ENCODE measurements at places on chromosomes 6 and 20.

GRCh38 chr6:41470029-41470330 is 76.2 kb upstream of the FOXP4 start:
- DNase-seq, result no peak

DNA sequence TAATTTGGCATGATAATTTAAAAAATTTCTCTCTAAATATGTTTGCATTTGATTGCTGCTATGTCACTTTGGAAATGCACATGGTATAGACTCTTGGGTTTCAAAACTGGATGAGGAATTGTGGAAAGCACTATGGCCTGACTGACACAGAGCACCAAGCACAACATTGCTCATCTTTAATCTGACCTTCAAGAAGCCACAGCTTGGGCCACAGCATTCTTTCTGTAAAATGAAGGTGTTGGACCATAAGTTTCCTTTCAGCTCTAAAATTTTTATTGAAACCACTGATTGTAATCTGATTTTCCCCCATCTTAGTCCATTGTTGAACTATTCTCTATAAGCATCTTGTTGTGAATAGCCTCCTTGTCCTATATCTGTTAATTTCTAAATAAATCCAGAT is 41.0 kb downstream of the QKI start:
- no peak for DNase-seq

GRCh38 chr6:31689249-31690110 is 8.6 kb upstream of the LY6G5C start:
- DNase-seq, result no peak

DNA sequence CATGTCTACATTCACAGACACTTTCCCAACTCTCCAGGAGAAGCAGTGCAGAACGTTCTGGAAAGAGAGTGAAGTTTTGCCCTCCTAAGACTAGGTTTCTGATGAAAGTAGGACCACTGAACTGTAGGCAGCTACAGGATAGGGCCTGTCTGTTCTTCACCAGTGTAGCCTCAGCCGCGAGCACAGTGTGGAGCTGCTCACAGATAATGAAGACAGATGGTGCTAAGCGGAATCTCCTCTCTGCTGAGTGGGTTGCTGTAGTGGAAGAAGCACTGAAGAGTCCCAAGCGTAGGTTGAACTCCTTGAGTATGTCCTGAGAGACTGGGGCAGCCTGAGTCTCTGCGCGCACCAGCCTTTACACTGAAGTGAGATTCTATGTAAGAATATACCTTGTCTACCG is 170.2 kb downstream of the PACRG start:
- no peak for DNase-seq

DNA sequence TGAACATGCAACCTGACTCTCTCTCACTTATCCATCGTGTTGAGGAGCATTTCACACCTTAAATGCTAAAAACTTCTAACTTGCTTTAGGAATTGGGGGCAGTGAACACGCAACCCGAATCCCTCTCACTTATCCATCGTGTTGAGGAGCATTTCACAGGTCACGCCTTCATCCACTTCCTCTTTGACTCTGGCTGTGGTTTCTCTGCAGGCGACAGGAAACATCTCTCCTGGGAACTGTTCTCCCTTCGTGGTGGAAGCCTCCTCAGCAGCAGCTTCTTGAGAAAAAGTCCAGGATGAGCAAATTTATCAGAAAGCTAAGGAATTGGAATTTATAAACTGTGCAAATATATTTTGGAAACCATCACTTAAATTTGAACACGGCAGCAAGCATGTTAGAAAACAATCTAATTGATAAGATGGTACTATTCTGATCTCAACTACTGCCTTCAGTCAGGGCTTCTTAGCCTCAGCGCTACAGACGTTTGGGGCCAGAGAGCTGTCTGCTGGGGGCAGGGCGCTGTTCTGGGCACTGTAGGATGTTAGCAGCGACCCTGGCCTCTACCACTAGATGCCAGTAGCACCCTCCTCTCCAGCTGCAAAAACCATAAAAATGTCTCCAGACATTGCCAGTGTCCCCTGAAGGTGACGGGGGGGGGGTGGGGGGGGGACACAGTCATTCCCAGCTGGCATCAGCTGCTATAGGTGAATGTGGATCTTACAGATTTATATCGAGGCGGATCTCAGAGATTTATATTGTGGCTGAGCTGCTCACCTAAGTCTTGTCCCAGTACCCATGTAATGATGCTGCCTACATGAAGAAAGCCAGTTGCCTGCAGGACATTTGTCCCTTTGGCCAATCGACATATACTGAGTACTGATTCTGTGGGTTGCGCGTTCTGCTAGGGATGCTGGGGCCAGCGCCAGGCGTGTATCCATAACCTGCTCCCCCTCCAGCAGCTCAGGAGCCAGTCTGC is 26.2 kb downstream of the CTCFL start:
- no peak for DNase-seq

- DNase-seq, result no peak
Measured at GRCh38 chr6:106727480-106728149, 98.2 kb downstream of the QRSL1 start.

DNA sequence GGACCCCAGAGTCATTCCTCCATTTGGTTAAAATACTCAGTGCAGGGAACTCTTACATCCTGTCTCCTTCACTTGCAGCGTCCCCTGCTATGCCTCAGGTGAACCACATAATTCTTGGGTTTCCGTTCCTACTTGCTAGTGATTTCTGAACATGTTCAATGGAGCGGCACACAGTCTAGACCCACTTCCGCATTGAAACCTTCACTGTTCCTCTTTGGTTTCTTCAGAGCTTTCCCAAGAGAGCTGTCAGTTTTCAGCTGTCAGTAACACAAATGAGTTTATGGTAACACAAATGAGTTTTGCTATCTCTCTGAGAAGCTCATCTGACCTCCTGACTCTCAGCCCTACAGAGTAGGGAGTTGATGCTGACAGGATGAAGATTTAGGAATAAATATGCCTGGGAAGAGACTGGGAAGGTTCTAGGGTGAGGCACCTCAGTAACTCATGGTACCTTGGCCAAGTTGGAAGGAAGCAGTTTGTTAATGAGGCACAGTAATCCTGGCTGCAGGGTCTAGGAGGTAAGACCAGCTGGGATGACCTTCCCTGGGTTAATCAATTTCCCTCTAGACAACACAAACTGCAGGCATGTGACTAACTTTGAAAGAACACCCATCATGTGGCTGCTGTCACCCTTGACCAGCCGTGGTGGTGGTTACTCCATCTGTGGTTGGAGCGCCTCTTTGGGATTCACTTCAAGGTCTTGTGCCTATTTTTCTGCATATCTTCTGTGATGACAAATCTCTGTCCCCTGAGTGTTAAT is 5.4 kb downstream of the SYS1 start:
- DNase-seq, result no peak

DNA sequence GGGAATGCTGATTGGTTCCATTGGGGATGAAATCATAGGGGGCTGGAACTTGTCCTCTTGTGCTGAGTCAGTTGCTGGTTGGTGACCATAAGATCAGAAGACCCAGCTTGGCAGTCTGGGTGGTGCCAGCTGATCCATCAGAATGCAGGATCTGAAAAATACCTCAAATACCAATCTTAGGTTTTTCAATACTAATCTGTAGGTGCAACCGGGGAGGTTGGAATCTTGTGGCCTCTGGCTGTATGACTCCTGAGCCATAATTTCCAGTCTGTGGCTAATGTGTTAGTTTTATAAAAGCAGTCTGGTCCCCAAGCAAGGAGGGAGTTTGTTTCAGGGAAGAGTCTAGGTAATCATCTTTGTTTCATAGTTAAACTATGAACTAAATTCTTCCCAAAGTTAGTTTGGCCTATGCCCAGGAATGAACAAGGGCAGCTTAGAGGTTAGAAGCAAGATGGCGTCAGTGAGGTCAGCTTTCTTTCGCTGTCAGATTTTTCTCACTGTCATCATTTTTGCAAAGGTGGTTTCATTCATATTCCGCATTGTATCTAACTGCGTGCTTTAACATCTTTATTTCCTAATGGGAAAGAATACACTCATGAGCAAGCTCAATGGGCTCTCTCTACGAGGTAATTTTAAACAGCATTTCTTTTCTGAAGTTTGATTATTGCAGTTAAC is 2.0 kb downstream of the ARMH2 start:
- no peak for DNase-seq

DNA sequence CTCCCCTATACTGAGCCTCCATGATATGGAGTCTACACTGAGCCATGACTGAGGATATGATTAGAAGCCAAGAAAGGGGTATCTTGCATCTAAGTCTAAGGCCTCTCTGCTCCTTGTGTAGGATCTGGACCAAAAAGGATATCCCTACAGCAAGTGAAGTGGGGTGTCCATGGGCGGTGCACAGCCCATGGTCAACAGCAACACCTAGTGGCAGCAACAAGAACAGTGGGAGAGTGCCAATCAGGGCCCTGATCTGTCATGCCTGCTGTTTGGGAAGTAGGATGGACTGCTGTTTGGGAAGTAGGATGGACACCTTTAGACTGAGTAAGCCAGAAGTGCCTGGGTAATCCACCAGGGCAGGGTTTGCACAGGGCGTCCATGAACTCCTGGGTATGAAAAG is 22.4 kb downstream of the PTGIS start:
- no peak for DNase-seq

DNA sequence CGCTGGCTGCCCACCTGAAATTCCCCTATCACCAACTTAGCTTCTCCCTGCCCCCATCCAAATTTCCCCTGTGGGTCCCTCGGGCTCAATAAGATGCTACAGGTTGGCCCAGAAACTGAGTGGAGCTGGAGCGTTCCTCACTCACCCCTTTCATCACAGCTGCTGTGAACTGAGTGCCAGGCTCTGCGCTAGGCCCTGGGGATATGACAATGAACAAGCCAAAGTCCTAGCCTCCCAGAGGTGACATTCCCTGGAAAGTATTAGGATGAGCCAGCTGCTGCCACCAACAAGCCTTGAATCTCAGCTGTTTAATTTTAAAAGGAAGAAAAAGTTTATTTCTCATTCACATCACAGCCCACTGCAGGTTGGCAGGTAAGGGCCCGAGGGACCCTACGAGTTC is 86.6 kb upstream of the EYA2 start:
- no peak for DNase-seq

- DNase-seq, result no peak
Measured at GRCh38 chr6:113599444-113599843, 257.7 kb upstream of the MARCKS start.

GRCh38 chr6:16760516-16761470 is at the start of gene ATXN1:
Gene ATXN1, minus strand, starts transcription at chr6:16761460.
- DNase-seq, result no peak

DNA sequence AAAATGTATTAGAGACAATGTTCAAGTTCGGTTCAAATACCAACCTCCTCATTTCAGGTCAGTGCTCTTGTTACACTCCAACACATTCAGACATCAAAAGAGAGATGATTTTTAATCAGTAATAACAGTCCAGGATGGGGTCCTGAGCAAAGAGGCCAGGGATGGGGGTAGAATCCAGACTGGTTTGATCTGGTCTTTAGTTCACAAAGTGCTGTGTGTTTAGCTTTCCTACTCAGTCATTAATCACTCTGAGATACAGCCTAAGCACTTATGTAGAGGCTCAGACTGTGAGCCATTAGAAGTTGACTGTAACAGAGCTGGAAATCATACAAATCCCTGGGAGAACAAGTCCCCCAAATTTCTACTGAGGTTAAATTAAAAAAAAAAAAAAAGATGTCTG is 241.6 kb downstream of the PTPRK start:
- DNase-seq, result no peak

GRCh38 chr6:51913265-51913664 is 174.1 kb downstream of the PKHD1 start:
- no peak for DNase-seq

- DNase-seq, result no peak
Measured at GRCh38 chr20:53794529-53795115, 201.0 kb upstream of the ZNF217 start.

GRCh38 chr6:154476494-154476893 is 34.0 kb downstream of the CNKSR3 start:
- no peak for DNase-seq

DNA sequence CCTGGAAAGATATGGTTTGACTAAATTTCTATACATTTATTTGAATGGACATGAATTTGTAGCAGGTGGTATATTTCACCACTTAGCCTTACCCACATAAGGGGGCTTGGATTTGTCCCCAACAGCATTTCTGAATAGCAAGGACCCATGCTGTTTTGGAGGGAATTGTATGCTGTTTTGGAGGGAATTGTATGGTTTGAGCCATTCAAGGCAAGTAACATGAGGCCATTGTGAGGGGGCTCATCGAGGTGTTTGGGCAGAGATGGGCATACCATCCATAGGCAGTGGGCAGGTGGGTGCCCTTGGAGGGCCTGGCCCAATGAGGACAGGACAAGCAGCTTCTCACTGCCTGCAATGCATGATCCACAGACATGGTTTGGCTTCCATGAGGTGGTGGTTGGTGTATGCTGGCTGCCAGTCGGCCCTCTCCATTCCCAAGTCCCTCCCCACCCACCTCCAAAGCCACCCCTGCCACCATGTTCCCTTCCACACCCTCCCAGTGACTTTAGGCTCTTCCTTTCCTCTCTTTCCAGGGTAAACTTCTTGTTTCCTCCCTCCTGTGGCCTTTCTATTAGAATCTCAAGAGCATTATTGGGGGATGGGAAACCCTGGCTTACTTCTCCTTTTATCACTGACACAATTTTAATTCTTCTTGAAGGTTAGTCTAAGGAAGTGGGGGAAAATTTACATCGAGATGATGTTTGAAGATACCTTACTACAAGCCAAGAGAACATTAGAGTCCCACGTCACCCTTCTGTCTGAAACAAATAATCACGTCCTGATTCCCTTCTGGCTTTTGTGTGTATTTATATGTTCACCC is 13.2 kb upstream of the PXDC1 start:
- no peak for DNase-seq

DNA sequence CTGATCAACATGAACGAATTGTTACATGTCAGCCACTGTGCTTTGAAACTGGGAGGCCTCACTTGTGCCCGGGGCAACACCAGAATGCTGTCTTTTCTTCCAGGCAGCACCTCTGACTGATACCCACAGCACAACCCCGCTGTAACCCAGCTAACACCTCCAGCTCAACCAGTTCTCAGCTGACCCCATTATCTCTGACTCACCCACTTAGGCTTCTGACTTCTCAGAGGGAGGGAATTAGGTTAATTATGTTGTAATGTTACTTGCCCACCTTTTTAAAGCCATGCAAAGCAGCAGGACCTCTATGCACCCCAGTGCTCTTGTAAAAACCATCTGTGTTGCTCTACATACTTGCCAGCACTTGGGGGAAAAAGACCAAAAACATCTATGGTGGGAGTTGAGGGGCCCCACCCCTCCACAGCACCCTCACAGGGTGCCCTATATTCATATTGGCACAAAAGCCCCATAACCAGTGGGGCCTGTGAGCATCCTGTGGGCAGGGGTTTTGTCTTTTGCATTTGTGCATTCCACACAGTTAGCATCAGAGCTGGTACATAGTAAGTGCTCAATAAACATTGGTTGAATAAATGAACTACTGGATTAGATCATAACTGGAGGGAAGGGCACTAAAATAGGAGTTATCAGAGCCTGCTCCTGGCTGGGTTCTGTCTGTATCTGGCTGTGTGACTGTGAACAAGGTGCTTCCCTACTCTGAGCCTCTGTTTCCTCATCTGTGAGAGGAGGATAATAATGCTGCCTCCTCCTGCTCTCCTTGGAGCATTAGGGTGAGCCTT is 22.3 kb downstream of the BNIP5 start:
- no peak for DNase-seq

DNA sequence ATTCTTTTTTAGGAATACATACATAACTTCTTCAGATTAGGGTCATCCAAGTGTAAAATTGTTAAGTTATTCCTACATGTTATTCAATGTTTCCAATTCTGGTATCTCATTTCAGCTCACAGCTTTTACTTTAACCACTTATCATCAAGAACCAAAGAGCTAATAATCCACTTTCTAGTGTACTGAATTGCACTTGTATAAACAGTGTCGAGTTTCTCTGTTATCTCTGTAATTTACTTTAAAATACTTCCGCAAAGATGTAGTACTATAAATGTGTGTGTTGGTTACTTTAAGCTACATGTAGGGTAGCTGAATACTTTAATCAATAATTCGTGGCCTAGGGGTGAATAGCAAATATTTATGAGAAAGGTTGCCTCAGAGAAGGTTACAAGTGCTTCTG is 8.8 kb upstream of the GJA1 start:
- no peak for DNase-seq

Measured in anterior cingulate cortex (tissue), 58 donors.